ENCODE measurements at places on chromosomes 4 and X. TPM values are rescaled to one million over a fixed set of nuclear protein-coding genes. Genes with fewer than 3 reads are reported as not detected.

ARX gene
- not detected for total RNA-seq

TACC3 gene
- total RNA-seq = 2.4 TPM

RAB9B gene
- 1.2 TPM for total RNA-seq

AREG gene
- not detected for total RNA-seq

NDST4 gene
- total RNA-seq = not detected

CT55 gene
- total RNA-seq = not detected

MUC7 gene
- total RNA-seq = not detected

NRK gene
- 2.1 TPM for total RNA-seq

MTTP gene
- total RNA-seq = 0.09 TPM

NIPAL1 gene
- total RNA-seq = under 0.01 TPM

TMEM184C gene
- total RNA-seq = 42.0 TPM

VCX2 gene
- not detected for total RNA-seq

IL1RAPL1 gene
- total RNA-seq = 0.46 TPM
